ENCODE measurements at places on chromosomes 12 and 14.

- DNase-seq, result no peak
Measured at GRCh38 chr14:66495218-66496098, 9.3 kb downstream of the CCDC196 start.

DNA sequence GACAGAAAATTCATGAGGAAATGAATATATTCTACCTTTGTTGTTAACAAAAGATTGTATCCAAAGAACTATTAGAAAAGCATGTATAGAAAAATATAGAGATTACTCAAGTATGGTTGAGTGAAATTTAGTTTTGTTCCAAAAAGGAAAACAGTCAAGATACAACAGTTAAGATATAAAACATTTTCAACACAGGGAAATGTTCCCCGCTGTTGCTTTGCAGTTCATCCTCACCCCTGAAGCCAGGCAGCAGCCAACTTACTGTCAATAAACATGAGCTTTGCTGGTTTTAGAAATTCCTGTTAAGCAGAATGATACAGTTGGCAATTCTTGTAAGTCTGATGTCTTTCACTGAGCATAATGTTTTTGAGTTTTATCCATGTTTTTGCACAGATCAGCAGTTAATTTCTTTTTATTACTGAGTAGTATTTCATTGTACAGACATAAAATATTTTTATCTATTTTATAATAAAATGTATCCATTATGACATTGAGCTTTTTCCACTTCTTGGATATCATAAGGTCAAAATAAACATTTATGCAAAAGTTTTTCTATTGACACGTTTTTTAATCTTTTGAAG lies 1.2 kb upstream of the CLEC2B start:
- no peak for DNase-seq

GRCh38 chr12:80190001-80190400 lies 90.7 kb downstream of the OTOGL start:
- DNase-seq, result no peak

DNA sequence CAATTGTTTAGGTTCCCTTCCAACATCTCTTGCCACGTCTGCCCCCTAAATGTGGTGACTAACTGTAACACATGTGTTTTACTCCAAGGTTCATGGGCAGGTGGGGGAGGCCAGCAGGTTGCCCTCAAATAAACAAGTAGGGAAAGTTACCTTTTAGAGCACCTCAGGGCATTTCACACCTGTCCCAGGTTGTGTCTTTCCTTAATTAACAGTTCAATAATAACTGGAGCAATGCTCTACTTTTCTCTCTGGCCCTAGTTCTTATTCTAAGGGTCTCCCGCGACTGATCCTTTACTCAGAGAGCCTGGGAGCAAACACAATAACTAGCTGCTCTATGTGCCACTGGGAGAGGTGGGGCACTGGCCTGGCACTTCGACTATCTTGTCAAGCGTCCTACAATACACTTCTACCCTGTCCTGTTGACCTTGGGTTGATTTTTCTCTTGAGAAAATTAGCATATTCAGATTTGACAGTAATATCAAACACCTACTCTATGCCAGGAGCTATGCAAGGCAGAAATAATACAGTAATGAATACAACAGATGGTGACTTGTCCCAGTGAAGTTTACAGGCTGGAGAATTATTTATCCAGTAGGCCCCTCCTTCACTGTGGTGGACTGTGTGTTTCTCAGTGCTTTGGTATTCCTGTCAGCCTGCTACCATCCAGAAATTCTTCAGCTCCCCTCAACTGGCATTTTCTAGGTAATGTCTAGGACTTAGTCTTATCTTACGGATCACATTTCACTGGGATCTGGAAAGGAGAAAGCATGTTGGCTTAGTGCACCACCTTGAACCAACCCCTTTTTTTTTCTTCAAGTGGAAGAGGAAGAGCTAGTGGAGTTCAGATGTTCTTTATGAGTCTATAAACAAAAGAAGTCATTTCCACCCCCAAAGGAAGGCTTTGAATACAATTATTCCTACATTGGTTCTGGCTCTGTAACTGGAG lies 202.6 kb downstream of the CRADD start:
- DNase-seq, result no peak

DNA sequence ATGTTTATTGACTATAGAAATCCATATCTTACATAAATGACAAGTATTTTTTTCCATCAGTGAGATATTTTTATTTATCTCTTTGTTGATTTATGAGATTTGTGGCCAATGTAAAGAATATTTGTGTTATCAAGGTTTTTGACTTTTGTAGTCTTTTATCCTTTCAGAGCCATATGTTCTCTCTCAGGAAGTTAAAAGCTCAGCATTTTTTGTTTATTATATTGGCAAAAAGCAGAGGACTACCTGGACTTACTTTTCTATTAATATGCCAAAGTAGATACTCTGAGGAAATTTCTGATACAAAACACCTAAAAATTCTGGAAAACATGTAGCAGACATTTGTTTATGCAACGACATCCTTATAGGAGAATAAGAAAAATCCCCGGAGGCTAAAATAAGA lies 490.3 kb downstream of the SLC6A15 start:
- no peak for DNase-seq

GRCh38 chr14:20328705-20329104 lies 4.4 kb downstream of the CCNB1IP1 start:
- DNase-seq, result no peak

GRCh38 chr12:104930388-104931326 lies 27.4 kb downstream of the SLC41A2 start:
- no peak for DNase-seq

GRCh38 chr12:69163681-69164362 lies 75.5 kb upstream of the CPSF6 start:
- no peak for DNase-seq

Measured in activated T-cell treated with anti-CD3 and anti-CD28 coated beads, Interleukin-2, amount 50 U/mL, for 1 hour (primary cell).